GM12891 (cell line): ENCODE measurements at places on chromosomes 4 and X.

DNA sequence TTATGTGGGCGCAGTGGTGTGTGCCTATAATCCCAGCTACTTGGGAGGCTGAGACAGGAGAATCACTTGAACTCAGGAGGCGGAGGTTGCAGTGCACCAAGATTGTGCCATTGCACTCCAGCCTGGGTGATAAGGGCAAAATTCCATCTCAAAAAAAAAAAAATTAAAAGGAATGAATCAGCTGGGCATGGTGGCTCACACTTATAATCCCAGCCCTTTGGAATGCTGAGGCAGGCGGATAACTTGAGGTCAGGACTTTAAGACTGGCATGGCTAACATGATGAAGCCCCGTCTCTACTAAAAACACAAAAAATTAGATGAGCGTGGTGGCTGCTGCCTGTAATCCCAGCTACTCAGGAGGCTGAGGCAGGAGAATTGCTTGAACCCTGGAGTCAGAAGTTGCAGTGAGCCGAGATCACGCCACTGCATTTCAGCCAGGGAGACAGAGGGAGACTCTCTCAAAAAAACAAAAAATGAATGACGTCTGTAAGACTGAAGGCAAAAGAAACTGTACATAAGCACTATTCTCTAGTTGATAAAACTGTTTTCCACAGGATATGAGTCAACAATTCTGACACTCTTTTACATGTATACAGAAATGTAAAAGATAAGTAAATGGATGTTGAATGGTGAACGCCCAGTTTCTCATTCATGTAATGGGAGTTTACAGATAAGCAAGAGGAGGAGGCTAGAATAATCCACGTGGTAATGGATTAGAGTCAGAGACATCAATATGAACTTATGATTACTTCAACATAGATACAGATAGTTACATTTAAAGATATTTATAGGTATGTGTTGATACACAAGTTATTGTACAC, 22.2 kb downstream of the CENPC start:
- no peak for DNase-seq

- no peak for DNase-seq
These were observed 31.7 kb downstream of the RBBP7 start for GRCh38 chrX:16838202-16839066.

- no peak for DNase-seq
These were observed 332.7 kb upstream of the IGFBP7 start for GRCh38 chr4:57442831-57443291.

DNA sequence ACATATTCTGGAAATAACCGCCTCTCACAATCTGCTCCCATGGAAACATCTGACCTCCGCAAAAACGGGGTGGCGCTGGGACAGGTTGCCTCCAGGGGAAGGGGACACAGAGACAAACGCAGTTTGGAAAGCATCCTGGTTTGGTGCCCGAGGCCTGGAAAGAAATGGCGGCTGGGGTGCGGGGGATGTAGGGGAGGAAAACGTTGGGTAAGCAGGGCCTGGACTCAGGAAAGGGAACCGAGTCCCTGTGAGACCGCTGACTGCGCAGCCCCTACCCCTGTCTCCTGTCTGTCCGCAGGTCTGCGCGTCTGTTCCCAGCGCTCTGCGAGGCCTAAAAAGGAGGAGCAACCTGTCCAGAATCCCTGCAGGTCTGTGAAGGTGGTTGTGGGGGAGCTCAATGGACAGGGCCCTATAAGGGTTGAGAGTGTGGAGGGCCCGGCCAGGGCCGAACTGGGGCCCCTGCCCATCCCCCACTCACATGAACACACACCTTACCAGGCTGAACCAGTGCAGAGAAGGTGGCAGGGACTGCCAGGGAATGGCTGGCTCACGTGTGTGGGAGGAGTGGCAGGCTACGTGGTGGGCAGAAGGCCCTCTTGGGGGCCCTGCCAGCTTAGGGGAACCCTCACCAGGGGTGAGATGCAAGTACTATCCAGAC, 672 bp downstream of the TCEAL3 start:
- no peak for DNase-seq

DNA sequence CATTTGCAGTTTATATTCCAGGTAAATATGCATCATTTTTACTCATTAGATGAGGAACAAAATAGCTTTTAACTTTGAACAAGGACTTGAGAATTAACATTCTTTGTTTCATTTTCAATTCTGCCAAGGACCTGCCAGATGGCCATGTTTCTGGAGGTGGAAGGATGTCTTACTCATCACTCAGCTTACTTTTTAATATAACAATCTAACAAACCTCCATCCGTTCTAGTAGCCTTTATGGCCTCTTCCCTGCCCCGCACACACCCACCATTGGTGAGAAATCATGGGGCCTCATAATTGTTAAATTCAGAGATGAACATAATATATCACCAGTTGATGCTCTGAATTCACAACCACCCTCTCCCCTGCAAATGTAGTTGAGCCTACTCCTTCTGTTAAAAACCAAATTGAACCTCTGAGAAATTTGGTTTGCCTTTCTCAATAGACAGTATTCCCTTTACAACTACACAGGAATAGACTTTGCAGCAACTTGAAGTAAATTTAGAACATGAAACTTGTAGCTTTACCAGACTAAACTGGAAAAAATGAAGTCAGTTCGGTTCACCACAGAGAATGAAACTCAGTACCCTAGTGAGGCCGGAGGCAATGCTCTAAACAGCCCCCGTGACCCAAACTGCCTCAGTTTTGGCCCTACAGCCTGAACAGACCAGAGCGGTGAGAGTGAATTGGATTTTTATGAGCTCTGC, 50.1 kb upstream of the ACSL4 start:
- no peak for DNase-seq

GRCh38 chr4:169412046-169412445, 141.3 kb upstream of the SH3RF1 start:
- no peak for DNase-seq

GRCh38 chr4:67571975-67572374, 13.4 kb downstream of the STAP1 start:
- no peak for DNase-seq

DNA sequence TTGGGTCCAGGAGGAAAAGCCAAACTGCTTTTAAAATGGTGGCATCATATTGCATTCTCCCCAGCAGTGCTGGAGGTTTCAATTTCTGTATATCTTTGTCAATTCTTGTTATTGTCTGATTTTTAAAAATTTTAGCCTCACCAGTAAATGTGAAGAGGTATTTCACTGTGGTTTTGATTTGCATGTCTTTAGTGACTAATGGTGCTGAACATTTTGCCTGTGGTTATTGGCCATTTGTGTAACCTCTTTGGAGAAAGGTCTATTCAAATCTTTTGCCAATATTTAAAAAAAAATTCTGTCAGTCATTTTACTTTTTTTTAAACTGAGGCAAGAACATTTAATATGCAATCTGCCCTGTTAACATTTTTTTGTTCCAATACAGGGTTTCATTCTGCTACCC, 322.1 kb downstream of the TLL1 start:
- DNase-seq: no peak

DNA sequence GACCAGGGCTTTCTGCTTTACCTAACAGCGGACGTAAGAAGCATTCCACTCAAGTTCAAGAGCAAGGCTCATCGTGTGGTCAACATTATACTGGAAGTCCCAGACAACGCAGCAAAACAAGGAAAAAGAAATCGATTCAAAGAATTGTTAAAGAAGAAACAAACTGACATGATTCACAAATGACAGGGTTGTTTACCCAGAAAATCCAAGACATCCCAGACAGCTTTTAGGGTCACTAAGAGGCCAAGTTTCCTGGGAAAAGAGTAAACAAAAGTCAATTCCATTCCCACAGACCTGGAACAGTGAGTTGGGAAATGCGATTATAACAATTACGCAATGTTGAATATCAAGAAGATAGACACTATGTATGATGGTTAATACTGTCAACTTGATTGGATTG, 21.5 kb upstream of the HTRA3 start:
- no peak for DNase-seq

DNA sequence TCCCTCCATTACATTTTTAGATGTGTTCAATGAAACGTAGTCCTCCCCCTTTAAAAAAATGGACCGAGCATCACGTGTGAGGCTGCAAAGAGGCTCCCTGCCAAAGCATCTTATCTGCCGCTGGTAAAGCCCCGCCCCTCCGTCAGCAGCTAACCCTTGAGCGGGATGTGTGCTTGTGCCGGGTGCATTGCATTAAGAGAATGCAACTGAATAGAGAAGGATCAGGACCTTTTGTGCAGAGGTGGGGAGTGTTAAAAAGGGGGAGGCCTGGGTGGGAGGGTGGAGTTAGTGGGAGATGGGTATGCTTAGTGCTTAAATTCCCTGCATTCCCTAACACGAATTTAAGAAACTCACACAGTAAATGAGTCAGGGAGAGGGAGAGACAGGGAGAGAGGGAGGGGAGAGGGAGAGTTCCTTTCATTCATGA, 66.0 kb downstream of the TBL1X start:
- DNase-seq: peak; percentile 36

DNA sequence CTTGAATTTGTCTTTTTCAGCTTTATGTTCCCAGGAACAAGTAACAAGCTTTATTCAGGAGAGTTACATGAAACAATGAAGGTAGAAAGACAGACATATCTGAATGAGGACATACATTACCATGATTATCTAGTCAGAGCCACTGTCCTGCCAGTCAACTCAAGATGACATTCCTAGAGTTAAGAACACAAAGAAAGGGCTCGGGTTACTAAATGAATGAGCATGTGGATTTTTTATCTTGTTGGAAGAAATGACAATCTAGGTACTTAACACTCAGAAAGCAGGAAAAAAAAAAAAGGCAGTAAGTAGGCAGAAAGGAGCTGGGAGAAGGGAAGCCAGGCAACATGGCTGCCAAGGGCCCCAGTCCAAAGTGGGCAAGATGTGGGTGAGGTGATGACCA, 28.0 kb upstream of the PACRGL start:
- DNase-seq: no peak

GRCh38 chr4:174550541-174550940, 28.3 kb upstream of the HPGD start:
- DNase-seq: no peak

DNA sequence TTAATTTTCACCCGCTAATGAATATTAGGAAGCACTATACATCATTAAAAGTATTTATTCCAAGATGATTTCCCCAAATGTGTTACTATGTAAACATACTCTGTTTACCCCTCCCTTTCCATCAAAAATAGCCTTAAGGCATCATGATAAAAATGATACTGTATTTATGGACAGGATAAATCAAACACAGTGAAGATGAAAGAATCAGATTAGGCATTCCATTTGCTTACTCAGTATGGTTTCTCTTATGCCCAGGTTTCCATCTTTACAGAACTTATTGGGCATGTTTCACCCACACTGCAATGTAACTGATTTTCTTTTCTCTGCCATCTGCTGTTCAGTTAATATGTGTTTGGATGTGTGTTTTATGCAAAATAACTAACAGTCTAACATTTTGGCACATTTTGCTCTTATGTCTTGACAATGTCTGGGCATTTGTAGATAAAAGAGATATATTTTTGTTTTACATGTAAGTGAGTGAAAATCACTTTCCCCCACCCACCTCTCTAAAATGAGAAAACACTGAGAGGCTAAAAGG, 445.2 kb downstream of the RPA4 start:
- no peak for DNase-seq

DNA sequence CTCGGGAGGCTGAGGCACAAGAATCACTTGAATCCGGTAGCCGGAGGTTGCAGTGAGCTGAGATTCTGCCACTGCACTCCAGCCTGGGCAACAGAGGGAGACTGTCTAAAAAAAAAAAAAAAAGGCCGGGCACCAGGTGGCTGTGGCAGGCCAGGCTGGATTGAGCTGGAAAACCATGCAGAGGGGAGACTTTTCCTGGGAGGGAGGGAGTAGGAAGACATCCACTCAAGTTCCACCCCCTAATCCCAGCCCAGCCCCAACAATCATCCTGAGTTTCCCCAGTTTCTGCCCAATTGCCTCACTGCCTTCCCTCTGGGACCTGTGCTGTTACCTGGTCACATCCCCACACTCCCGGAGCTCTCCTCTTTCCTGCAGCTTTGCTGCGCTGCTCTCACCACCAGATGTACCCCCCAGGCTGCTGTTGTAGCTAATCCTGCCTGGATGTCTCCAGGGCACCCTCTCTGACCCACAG, 9.0 kb upstream of the TSPYL2 start:
- DNase-seq: no peak

- no peak for DNase-seq
These were observed 177.8 kb upstream of the C1QTNF7 start for GRCh38 chr4:15250021-15250441.
